ENCODE measurements at places on chromosomes 5 and 9.

GRCh38 chr9:37107701-37108100, 12.7 kb upstream of the ZCCHC7 start:
- DNase-seq, result no peak

DNA sequence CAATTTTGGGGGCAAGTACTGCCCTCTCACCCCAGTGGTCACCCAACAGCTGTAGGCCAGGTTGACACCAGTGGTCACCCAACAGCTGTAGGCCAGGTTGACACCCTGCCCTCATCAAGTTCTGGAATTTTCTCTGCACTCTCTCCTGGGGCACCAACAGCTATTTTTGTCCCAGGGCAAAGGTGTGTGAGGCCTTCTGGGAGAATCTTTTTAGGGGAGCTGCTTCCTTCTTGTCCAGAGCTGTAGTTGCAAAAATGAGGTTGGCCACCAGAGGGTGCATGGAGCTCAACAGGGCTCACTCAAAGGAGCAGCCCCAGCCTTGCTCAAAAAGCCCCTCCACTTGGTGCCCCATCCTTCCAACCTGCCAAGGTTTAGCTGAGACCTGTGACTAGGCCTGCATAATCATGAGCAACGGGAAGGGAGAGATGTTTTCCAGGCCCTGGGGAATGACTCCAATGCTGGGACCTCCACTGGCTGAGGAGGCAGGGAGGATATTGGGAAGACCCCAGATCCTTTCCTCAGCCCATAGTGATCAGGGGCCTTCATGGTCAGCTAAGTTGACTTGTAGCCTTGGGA, 10.6 kb upstream of the P4HA2 start:
- DNase-seq, result peak; percentile 74

GRCh38 chr5:67233075-67233474, 36.5 kb upstream of the CD180 start:
- DNase-seq, result no peak

GRCh38 chr9:124758691-124759090, 12.4 kb downstream of the NR6A1 start:
- DNase-seq, result no peak

DNA sequence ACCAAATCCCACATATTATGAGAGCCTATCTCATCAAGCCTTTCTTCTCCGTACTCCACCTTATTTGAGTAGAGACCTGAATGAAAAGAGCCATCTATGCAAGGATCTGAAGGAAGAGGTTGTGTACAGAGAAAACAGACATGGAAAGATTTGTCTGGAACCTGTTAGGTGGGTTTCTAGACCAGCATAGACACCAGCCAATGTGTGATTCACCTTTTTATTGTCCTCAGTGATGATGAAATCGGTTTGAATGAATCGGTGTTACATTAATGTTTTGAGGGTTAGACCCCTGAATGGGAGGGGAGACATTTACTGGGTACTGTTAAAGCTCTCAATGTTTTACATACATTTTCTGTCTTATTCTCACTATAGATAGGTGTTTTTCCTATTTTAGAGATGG, 223.6 kb downstream of the NMUR2 start:
- DNase-seq, result no peak

DNA sequence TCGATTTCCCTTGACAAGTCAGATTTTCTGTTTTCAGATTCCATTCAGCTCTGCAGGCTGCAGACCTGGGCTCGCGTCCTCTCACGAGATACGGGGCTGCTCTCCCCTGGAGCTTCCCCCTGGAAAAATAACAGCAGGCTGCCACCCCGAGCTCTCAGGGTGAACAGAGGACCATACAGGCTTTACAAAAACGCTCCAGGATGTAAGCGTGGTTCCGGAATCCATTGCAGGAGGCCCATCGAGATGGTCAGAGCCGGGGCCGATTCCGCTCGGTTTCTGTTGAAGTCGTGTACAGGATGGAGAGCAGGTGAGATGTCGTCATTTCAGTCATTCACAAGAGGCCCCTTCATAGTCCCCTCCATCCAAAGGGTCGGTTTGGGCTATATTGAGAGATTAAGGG, 297.7 kb upstream of the IRX4 start:
- DNase-seq, result no peak

Data from RWPE1 (cell line).